ENCODE measurements at places on chromosomes 5 and 9. TPM values are rescaled to one million over a fixed set of nuclear protein-coding genes. Genes with fewer than 3 reads are reported as not detected.

- H3K27me3 ChIP-seq = no peaks in the 10 kb centered on the region
- no peaks in the 10 kb centered on the region for H3K4me1 ChIP-seq
- no peak for DNase-seq
- no peak overlapping the region for H3K27ac ChIP-seq
- no peak overlapping the region for H3K4me3 ChIP-seq
These were observed 137.6 kb upstream of the ZNF618 start for GRCh38 chr9:113738496-113738892.

DNA sequence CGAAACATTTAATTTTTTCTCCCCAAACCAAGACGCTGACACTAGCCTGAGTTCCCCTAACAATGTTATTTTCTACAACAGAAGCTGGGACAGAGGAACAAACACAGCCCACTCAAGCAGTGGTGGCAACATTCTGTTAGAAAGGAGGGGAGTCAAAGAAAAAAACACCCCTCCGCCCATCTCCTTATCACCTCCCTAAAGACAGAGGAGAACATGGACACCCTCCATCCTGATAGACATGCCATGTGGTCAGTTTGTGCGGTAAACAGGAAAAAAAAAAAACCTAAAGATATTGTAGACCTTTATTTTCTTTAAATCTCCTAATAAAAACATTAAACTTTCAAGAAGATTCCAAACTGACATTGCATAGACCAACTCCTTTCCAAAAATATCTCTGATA is 2.9 kb upstream of the DPM2 start:
- no peak overlapping the region for H3K4me3 ChIP-seq
- H3K27me3 ChIP-seq = no peaks in the 10 kb centered on the region
- no peak overlapping the region for H3K27ac ChIP-seq
- peaks cover 61% of the 10 kb centered on the region for H3K36me3 ChIP-seq

DNA sequence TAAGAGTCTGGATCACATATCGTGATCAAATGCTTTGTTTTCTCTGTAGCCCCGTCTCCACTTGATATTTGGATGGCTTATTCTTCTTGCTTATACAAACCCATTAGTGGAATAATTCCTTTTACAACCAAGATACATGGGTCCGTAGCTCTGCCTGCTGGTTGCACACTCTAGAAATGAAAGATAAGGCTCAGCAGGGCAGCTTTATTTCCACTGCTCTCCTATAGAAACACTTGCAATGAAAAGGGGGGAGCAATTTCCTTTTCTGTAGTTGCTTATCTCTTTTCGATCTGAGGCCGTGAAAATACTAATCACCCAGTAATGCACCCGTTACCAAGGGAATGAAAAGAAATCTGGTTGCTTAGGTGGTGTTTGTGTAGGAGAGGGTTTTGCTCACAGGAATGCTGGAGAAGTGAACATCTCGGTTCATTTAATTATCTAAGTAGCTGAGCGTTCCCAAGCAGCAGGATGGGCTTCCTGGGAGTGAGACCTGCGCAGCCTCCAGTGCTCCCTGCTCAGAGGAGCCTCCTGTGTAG is 131.7 kb downstream of the ADAMTS16 start:
- H3K4me3 ChIP-seq = no peak overlapping the region
- no peaks in the 10 kb centered on the region for H3K4me1 ChIP-seq
- no peaks in the 10 kb centered on the region for H3K27me3 ChIP-seq
- H3K27ac ChIP-seq = no peak overlapping the region
- no peak for DNase-seq

DNA sequence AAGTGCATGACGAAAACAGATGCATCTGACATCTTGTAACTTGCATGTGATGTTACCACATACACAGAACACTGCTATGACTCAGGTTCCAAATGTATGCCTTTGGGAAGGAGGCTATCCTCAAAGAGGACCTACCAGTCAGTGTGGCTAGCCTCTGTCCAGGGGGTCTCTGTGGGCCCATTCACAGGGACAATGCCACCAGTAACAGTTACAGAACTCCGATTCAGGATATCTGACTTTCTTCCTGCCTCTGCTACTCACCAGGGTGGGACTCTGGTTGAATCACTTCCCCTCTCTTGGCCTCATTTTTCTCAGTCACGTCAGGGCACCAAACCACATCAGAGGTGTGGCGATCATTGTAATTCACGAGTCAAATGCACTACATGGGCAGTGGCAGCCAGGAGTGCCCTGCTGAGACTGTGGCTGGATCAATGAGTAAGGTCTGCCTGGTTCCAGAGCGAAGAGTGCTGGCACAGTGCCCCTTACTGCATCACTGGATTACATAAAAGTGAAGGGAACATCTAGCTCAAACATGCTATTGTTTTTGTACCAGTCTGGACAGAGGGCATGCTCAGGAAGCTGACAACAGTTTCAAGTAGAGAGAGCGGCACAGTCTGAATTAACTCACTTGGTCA is 13.2 kb downstream of the ATOX1 start:
- peak overlapping the region; percentile 57 for H3K27ac ChIP-seq
- H3K27me3 ChIP-seq = no peaks in the 10 kb centered on the region
- no peak overlapping the region for H3K4me3 ChIP-seq
- DNase-seq = no peak

- H3K27me3 ChIP-seq = peaks cover 16% of the 10 kb centered on the region
- no peak overlapping the region for H3K4me3 ChIP-seq
- no peaks in the 10 kb centered on the region for H3K36me3 ChIP-seq
- DNase-seq = no peak
These were observed 27.0 kb downstream of the MAT2B start for GRCh38 chr5:163532171-163533084.

GRCh38 chr5:143402553-143403333 is 743 bp downstream of the NR3C1 start:
- H3K27me3 ChIP-seq = no peaks in the 10 kb centered on the region
- H3K27ac ChIP-seq = peak overlapping the region; percentile 60
- peak overlapping the region; percentile 81 for H3K4me3 ChIP-seq
- peaks cover 49% of the 10 kb centered on the region for H3K4me1 ChIP-seq

DNA sequence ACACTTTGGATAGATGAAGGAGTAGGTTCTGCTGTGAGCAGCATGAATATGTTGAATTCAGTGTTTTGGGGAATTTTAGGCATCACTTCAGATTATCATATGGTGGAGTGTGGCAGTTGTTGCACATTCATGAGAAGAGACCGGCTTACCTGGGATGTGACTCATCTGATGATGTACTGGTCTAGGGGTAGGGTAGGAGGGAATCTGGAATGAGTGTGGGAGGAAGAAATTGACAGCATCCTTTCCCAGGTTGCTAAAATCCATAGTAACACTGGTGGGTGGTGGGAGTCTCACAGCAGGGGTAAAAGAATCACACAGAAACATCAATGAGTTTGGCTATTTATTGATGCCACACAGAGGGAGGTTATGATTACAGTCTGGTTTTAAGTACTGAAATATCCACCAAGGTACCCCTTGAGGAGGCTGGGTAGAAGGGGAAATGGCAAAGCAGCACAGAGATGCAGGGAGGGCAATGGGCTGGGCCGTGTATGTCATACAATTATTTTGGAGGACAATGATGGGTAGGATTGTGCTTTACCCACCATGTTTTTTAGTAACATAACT is 82.5 kb downstream of the TARS1 start:
- no peak overlapping the region for H3K4me3 ChIP-seq
- no peak for DNase-seq
- no peaks in the 10 kb centered on the region for H3K36me3 ChIP-seq
- H3K27ac ChIP-seq = no peak overlapping the region

DNA sequence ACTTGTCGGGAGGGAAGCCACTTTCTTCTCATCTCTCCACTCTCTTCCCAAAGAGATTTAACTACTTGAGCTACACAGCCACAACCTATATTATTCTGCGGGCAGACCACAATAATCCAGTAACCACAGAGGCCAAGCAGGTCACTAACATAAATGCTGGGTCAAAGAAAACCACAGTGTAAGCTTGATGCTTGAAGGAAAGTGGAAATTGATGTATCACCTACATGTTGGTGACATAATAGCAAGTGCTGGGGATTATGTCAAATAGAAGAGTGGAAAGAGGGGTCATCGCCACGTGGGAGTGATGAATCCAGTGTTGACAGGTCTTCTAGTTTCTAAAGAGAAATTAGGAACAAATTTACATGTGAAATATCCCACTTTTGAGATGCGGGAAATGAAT is 40.9 kb downstream of the RFK start:
- DNase-seq = no peak
- H3K4me3 ChIP-seq = no peak overlapping the region
- H3K4me1 ChIP-seq = no peaks in the 10 kb centered on the region
- H3K27me3 ChIP-seq = no peaks in the 10 kb centered on the region
- H3K36me3 ChIP-seq = no peaks in the 10 kb centered on the region
- H3K27ac ChIP-seq = no peak overlapping the region

DNA sequence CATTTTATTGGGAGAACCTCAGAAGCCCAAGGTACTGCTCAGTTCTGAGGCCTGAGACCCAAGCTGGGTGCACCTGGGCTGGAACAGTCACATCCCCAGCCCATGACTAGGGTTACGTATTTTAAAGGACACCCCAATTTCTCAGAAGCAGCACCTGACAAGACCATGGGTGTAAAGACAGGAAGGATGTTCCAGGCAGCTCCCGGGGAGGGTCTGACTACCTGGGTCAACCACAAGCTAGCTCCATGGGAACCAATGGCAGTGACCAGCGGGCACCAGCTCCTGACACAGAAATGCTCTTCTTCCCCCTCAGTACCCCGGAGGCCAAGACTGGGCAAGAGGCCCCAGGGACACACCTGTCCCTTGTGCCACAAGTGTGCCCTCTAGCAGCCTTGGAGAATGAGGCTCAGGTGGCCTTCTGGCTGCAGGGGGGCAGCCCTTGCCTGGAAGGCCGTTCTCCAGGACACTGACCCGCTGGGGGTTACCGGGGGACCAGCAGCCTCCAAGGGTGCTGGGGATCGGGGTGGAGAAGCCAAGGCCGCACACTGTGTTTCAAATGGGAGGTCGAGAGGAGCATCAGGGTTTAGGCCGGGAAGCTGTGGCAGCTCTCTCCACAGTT is 52.6 kb downstream of the IPPK start:
- peaks cover 47% of the 10 kb centered on the region for H3K36me3 ChIP-seq
- no peak overlapping the region for H3K27ac ChIP-seq
- no peaks in the 10 kb centered on the region for H3K27me3 ChIP-seq
- no peak for DNase-seq
- no peaks in the 10 kb centered on the region for H3K4me1 ChIP-seq

DNA sequence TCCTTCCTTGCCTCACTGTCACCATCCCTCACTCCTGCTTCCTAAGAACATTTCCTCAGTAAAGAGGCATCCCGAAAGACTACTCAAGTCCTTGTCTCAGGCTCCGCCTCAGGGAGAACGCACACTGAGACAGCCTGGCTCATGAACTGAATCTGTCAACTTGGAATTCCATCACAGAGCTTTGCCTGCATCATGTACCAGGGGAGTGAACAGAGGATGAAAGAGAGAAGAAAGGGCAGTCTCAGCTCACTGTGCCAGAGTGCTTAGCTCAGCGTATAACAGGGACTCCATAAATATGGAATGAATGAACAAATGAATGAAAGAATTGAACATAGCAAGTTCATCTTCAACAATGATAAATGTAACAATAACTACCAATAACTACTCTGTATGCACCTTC is 68.7 kb upstream of the SLC1A3 start:
- H3K36me3 ChIP-seq = no peaks in the 10 kb centered on the region
- no peaks in the 10 kb centered on the region for H3K27me3 ChIP-seq
- no peak for DNase-seq
- H3K27ac ChIP-seq = no peak overlapping the region
- no peak overlapping the region for H3K4me3 ChIP-seq

- no peaks in the 10 kb centered on the region for H3K4me1 ChIP-seq
- no peaks in the 10 kb centered on the region for H3K36me3 ChIP-seq
- no peaks in the 10 kb centered on the region for H3K27me3 ChIP-seq
- DNase-seq = no peak
- no peak overlapping the region for H3K27ac ChIP-seq
These were observed 145.7 kb upstream of the ARRDC3 start for GRCh38 chr5:91528831-91529230.

DNA sequence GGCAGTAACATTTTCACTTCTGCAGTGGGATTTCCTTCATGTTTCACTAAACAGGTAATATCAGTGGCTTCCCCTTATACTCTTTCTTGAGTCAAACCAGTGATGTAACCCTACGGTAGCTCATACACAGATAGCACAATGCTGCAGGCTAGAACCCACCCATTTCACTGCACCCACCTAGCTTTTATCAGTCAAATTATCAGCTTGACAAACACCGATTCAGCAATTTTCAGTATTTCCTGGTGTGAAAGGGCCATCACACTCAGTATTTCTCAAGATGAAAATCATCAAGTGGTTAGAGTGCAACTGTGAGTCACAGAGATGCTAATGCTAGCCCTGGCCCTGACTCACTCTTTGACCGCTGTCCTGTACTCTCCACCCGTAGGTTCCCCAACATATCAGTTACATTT is 242.3 kb upstream of the PTGER4 start:
- H3K27me3 ChIP-seq = no peaks in the 10 kb centered on the region
- DNase-seq = no peak
- peaks cover 74% of the 10 kb centered on the region for H3K4me1 ChIP-seq
- H3K36me3 ChIP-seq = peaks cover 19% of the 10 kb centered on the region

DNA sequence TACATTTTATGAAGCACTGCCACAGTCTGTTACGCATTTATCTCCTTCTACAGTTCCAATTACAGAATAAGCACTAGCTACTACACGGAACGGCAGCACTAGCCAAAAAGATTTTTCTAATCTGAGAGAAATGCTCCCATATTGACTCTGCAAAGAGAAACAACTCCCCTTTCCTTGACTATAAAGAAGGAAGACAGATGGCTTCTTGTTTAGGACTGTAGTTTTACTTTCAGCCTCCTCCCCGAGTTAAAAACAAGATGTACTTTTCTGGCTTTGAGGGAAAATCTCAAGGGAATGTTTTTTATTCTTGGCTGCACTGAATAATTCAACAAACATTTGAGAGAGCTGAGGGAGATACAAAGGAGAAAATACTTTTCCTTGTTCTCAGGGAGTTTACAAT is 1.9 kb upstream of the SLC44A1 start:
- no peak overlapping the region for H3K4me3 ChIP-seq
- H3K27ac ChIP-seq = no peak overlapping the region
- H3K27me3 ChIP-seq = peaks cover 59% of the 10 kb centered on the region
- H3K4me1 ChIP-seq = peaks cover 9% of the 10 kb centered on the region
- no peaks in the 10 kb centered on the region for H3K36me3 ChIP-seq

DNA sequence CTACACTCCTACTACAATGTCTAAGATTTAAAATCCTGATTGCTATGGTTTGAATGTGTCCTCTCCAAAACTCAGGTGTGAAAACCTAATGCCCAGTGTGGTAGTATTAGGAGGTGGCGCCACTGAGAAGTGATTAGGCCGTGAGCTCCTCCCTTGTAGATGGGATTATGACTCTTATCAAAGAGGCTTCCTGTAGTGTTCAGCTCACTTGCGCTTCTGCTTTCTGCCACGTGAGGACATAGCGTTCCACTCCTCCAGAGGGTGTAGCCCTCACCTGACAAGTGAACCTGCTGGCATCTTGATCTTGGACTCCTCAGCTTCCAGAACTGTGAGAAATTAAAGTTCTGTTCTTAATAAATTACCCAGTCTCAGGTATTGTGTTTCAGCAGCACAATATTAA is 33.0 kb upstream of the WHRN start:
- H3K4me3 ChIP-seq = no peak overlapping the region
- H3K27ac ChIP-seq = no peak overlapping the region
- H3K27me3 ChIP-seq = peaks cover 17% of the 10 kb centered on the region

The PGM5 gene
- not detected for total RNA-seq

The IFNK gene
- total RNA-seq = not detected

All from activated T-helper 2 cell treated with anti-CD3 and anti-CD28 coated beads, Interferon-gamma antibody, Interleukin-2, Interleukin-4, amounts not matched to agents 10 μg/mL and 5 μg/mL and 100 μg/mL, durations not matched to agents 14 hours and 24 hours and 36 hours (primary cell).